ENCODE measurements at places on chromosomes 7 and 10. TPM values are rescaled to one million over a fixed set of nuclear protein-coding genes. Genes with fewer than 3 reads are reported as not detected.

The CALY gene
- total RNA-seq: not detected

The NPY gene
- not detected for total RNA-seq

The NEUROD6 gene
- not detected for total RNA-seq

The C10orf143 gene
- total RNA-seq: 2.6 TPM

The TMEM213 gene
- total RNA-seq: not detected

- DNase-seq: no peak
Measured at GRCh38 chr7:40437498-40437897, 302.7 kb downstream of the SUGCT start.

- DNase-seq: no peak
Measured at GRCh38 chr10:63822496-63822895, 301.3 kb downstream of the REEP3 start.

DNA sequence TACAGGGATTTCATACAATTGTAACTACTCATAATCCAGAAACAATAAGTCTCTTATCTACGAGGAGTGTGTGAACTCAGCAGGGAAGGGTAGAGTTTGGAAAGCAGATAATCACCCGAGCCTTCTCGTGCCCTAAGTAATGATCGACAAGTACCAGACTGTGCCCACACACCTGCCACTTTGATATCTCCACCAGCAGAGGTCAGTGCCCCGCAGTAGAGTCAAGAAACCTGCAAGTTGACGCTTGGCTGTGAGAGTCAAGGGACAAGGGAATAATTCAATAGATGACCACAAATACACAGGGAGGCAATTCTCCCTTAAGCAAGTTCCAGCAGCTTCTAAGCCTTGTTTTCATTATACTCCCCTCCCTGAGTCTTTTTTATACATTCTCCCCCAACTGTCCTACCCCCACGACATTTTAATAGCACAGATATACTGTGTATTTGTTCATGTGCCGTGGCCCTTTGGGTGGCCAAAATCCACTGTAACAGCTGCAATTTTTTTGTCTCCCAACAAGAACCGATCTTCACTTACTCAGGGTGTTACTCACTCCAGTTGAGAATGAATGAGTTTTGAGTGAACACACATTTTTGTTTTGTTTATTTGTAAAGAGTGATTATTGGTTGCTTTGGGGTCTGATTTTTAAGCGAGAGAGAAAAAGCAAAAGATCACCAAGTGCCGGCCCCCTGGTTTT is 106.9 kb upstream of the RHEB start:
- DNase-seq: no peak

DNA sequence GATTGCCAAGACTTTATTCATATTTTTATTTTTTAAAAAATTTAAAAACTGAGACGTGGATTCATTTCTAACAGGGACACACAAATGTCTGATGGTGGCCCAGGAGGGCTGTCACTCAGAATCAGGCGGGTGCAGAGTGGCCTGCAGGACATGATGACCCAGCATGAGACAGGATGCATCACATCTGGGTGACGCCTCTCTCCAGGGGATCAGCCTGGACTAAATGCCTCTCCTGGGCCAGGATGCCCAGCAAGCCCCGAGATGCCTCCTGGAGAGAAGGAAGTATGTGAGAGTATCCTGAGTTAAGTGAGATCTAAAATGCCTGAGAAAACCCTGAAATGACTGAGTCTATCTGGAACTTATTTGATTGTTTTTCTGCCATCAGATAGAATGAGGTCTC is 16.9 kb upstream of the MTURN start:
- DNase-seq: no peak

DNA sequence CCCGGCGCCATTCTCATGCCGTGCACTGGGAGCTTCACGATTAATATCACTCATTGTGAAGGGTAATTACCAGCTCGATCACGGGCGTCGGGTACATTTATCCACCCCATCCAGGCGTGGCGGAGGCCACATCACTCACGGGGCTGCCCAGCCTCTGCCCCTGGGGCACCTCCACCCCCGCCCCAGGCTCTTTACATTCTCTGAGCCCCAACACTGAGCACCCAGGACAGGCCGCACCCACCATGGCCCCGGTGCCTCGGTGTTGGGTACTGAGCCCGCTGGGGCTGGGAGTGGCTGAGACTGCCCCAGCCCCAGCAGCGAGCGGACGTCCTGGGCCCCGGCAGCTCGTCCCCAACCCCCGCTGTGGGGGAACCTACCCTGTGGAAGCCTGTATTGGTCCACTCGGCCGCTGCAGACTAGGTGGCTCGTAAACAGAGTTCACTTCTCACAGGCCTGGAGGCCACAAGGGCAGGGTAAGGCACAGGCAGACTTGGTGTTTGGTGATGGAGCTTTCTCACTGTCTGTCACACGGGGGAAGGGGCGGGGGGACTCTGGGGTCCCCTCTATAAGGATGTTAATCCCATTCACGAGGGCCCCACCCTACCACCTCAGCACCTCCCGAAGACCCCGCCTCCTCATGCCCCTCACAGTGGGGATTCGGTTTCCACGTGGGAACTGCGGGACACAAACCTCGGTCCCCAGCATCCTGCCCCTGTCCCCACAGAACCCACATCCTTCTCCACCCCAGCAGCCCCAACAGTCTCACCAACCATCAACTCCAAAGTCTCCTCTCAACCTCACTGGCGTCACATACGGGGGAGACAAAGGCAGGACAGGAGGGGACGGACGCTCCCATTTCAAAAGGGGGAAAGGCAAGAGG is 184.1 kb downstream of the ELFN1 start:
- DNase-seq: peak; percentile 68

- no peak for DNase-seq
Measured at GRCh38 chr10:128894641-128895040, 572.4 kb upstream of the MGMT start.

DNA sequence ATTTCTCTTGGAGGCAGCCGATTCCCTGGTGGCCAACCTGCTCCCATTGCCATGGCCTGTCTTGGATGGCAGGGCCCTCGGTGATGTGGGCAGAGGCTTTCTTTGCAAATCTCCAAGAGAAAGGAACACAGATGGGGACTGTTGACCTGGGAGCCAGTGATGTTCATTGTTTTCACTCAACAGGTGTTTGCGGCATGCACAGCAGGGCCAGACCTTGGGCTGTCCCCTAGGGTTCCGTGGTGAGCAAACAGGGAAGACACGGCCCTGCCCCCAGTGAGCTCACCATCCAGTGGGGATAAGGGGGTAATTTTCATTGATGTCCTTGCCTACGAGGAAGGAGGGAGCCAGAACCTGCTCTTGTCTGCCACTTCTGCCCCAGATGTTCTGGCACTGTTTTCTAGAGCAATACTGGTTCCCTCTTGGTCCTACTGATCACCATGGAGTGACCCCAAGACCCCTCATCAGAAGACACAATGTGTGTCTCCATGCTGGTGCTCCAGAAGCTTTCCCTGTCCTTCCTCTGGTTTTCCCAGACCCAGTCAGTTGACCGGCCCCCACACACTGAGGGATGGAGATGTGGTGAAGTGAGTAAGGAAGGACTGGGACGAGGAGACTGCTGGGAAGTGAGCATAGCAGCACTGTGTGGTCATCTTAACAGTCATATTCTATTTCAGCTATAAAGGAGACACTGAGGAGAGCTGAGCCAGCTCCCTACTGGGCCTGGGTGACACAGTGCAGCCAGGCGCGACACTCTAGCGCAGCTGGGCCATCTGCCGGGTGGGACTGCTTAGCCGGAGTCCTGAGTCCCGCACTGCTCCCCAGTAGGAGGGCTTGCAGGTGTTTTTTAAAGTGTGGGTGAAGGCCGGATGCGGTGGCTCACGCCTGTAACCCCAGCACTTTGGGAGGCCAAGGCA is 20.4 kb upstream of the FIGNL1 start:
- no peak for DNase-seq
